ENCODE measurements at places on chromosomes 6 and 20.

GRCh38 chr20:42957704-42958095 is 232.0 kb downstream of the PTPRT start:
- DNase-seq = no peak

GRCh38 chr6:75418233-75418632 is 75.4 kb downstream of the FILIP1 start:
- DNase-seq = no peak

- no peak for DNase-seq
Measured at GRCh38 chr6:87518453-87518852, 45.7 kb downstream of the SLC35A1 start.

- no peak for DNase-seq
Measured at GRCh38 chr6:119671105-119671504, 321.5 kb upstream of the MAN1A1 start.

DNA sequence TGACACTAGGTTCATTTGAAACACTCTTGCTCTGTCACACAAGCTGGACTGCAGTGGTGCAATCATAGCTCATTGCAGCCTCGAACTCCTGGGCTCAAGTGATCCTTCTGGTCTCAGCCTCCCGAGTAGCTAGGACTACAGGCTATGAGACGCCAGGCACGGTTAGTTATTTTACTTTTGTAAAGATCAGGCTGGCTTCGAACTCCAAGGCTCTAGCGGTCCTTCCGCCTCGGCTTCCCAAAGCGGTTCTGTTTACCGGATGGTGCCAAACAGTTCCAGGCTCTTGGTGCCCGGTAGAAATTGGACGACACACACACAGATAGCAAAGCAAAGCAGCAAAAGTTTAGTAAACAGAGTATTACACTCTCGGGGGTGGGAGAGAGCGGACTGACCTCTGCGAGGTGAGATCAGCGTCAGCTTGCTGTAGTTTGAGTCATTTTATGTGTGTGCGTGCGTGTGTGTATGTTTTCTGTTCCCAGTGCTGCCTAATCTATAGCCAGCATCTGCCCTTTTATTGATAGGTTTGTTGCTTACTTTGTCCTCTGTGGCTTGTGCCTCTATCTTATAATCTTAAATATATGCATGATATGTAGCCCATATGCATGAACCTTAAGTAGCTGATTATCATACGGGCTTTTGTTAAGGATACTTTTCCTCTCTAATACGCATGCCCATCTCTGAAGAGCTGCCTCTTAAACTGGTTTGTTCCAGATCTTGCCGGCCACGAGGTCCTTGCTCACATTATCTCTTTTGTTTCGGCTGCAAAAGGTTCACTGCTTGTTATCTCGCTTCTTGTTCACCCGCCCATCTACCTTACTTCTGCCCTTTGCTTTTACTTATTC is 75.2 kb downstream of the OR2B2 start:
- DNase-seq = peak; percentile 35

- no peak for DNase-seq
Measured at GRCh38 chr20:33348136-33348937, 53.0 kb downstream of the CDK5RAP1 start.

DNA sequence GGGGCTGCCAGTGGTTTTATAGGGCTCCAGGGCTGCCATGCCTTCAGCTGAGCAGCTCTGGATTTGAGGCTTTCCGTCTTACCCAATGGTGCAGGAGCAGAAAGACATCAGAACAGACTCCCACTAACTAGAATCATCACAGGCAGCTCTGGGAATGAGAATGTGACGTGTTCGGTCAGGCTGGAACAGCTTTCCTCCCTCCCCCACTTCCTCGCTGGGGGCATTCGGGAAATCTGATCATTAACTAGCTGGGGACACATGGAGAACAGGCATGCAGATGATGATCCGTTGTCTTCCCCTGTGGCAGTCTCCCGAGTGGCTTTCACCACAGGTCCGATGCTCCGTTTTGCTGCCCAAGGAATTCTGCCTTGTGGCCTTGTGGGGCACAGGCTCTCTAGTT is 5.5 kb upstream of the MTG2 start:
- no peak for DNase-seq

DNA sequence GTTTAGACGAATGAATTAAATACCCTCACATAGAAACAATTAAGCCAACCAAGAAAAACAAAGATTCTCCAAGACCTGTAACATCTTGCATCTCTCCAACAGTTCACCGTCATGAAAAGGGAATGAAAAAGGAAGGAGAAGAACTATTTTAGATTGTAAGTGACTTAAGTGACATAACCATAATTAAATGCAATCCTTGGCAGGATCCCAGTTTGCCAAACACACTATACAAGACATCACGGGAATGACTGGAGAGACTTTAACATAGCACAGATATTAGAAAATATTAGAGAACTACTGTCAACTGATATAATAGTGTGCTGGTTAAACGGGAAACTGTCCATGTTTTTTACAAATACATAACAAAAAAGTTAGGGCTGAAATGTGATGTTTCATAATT is 22.2 kb downstream of the EPB41L2 start:
- DNase-seq = no peak

- no peak for DNase-seq
Measured at GRCh38 chr6:28506807-28507475, 8.7 kb downstream of the GPX6 start.

GRCh38 chr6:99114769-99115406 is 167.1 kb upstream of the FBXL4 start:
- DNase-seq = no peak

GRCh38 chr6:147970970-147971369 is 371.7 kb upstream of the SASH1 start:
- no peak for DNase-seq

DNA sequence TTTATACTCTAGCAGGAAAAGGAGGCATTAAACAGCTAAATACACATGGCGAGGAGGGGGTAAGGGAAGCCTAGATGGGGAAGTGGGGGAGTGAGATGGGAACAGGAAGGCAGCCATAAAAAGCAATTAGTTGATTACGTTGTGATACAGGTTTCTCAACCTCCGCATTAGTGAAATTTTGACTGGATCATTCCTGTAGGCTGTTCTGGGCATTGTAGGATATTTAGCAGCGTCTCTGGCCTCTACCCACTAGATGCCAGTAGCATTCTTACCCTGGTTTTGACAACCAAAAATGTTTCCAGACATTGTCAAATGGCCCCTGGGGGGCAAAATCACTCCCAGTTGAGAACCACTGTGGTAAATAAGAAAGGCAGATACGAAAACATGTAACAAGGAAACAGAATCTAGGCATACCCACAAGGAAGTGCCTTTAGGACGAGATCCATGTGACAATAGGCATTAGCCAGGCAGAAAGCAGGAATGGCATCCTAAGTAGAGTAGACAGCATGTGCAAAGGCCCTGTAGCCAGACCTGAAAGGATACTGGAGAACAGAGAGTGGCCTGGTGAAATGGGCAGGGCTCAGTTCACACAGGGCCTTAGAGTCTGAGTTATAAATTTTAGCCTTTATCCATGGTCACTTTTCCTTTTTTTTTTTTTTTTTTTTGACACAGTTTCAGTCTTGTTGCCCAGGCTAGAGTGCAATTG is 25.8 kb upstream of the PTPN1 start:
- DNase-seq = no peak

DNA sequence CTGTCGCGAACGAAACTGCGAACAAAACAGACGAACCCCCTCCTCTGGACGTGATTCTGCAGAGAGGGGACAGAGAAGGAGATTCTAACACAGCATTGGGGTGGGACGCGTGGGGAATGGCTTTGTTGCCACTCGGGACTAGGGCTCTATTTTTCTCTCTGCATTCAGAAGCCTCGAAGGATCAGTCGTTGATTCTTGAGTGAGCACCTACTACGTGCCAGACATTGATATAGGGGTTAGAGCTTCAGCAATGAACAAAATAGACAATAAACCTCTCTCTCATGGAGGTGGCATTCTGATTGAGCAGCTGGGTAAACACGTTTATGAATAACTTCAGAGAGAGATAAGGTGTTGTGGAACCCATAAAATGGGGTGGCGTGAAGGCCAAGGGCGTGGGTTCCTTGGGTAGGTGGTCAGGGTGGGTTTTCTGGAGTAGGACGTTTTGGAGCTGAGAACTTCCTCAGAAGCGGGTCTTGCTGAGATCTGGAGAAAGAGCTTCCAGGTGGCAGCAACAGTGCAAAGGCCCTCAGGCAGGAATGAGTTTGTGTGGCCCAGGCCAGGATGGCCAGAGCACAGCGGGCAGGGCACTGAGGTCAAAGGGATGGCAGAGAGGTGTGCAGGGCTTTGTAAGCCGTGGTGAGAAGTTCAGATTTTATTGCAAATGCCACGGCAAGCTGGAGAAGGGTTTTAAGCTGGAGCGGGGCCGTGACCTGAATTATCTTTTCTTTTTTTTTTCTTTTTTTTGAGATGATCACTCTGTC is 884 bp downstream of the SLC2A10 start:
- no peak for DNase-seq

GRCh38 chr20:9038791-9039535 is 29.9 kb upstream of the PLCB4 start:
- DNase-seq = no peak

GRCh38 chr6:96675597-96675996 is 112.7 kb downstream of the FHL5 start:
- no peak for DNase-seq
